ENCODE measurements at places on chromosomes 5 and 9. TPM values are rescaled to one million over a fixed set of nuclear protein-coding genes. Genes with fewer than 3 reads are reported as not detected.

DNA sequence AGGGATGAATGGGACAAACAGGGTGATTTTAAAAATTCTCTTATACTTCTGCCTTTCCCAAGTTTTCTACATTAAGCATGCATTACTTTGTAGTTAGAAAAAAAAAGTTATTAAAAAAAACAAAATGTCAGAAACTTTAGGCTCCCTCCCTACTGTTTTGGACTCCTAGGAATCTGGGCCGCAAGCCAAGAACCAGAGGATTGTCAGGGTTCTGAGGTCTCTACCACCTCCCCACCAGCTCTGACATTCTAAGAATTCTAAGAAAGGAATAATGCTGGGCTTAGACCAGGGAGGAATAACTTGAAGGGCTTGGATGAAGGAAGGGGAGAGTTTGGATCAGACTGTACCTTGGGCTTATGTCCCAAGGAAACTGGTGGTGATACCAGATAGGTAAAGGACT lies 1.1 kb upstream of the ARHGEF39 start:
- DNase-seq, result no peak

DNA sequence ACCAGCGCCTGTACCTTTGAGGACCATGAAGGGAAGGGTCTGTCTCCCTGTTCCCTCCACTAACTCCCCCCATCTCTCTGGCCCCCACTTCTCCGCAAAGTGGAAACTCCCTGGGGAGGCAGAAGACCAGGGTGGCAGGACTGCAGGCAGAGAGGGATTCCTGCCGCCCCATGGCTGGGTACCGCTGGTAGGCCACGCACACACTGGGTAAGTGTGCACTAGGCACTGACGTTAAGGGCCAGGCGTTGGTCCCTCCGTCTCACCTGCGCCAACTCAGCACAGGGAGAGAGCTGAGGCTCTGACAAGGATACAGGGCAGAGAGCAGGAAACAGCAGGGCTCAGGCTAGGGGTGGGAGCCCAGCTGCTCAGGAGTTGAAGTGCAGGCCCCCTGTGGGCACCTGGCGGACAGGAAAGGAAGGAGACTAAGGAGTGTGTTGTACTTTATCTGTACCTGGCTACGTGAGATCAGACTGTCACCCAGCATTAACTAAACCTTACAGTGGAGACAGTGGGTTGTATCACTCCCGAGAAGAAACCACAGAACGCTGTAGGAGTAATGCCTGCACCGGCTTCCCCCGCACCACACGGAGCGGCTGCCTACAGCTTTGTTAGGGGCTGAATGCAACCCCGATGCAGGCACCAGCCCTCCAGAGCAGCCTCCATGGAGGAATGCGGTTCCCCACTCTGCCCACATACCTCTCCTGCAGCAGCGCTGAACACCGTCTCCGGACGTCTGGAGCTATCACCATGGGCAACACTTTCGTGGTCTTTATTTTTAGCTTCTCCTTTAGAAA lies 34.2 kb upstream of the CLPTM1L start:
- no peak for DNase-seq

The PCDHB2 gene
- total RNA-seq, result 2.4 TPM

The KCNV2 gene
- total RNA-seq, result not detected

All from MCF 10A (cell line).